ENCODE measurements at places on chromosomes 3 and 15.

GRCh38 chr15:70037292-70037640, 60.5 kb downstream of the TLE3 start:
- DNase-seq, result no peak

DNA sequence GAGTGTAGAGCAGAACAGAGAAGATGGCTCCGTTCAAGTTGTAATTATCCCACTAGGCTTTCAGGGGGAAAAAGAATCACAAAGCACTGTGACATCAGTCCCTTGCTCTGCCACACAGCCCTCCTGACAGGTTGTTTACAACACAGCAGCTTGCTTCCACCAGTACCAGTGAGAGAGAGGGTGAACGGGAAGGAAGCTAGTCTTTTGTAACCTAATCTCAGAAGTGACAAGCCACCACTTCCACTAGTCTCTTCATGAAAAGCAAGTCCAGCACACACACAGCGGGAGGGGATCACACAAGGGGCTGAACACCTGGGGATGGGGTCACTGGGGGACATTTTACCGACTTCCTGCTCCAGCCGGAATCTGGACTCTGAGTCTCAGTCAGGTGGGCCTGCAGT, 86.3 kb downstream of the FAM81A start:
- no peak for DNase-seq

GRCh38 chr3:22507709-22508108, 695.4 kb upstream of the UBE2E2 start:
- no peak for DNase-seq

GRCh38 chr3:66702126-66702525, 201.3 kb upstream of the LRIG1 start:
- peak; percentile 58 for DNase-seq

GRCh38 chr15:41577863-41578735, 19.1 kb downstream of the TYRO3 start:
- no peak for DNase-seq

- DNase-seq, result peak; percentile 19
Observed at GRCh38 chr3:18135060-18135814, 289.9 kb downstream of the SATB1 start.

GRCh38 chr15:99446565-99447496, 119.0 kb upstream of the MEF2A start:
- DNase-seq, result no peak

DNA sequence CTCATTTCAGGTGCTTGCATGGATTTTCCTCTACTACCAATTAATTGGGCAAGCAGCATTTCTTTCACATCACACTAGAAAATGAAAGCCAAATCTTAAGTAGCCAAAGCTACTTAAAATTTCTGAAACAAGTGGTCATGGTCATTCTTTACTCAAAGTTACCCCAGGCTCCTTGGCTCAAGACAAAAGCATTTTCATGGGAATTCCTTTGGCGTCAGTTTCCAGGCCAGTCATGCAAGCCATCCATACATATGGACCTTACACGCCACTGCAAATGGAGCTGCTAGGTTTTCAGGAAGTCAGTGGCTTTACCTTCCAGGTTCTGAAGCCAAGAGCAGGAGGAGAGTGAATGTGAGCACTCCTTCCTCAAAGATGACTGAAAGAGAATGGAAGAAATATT, 83.7 kb upstream of the IL12A start:
- DNase-seq, result no peak

- DNase-seq, result no peak
Observed at GRCh38 chr3:100455841-100456550, 36.4 kb upstream of the TMEM45A start.

GRCh38 chr15:100633763-100634075, 31.3 kb downstream of the ASB7 start:
- DNase-seq, result no peak

- no peak for DNase-seq
Observed at GRCh38 chr3:126107957-126108675, 24.2 kb upstream of the SLC41A3 start.

GRCh38 chr3:134810850-134811249, 15.8 kb downstream of the EPHB1 start:
- no peak for DNase-seq

DNA sequence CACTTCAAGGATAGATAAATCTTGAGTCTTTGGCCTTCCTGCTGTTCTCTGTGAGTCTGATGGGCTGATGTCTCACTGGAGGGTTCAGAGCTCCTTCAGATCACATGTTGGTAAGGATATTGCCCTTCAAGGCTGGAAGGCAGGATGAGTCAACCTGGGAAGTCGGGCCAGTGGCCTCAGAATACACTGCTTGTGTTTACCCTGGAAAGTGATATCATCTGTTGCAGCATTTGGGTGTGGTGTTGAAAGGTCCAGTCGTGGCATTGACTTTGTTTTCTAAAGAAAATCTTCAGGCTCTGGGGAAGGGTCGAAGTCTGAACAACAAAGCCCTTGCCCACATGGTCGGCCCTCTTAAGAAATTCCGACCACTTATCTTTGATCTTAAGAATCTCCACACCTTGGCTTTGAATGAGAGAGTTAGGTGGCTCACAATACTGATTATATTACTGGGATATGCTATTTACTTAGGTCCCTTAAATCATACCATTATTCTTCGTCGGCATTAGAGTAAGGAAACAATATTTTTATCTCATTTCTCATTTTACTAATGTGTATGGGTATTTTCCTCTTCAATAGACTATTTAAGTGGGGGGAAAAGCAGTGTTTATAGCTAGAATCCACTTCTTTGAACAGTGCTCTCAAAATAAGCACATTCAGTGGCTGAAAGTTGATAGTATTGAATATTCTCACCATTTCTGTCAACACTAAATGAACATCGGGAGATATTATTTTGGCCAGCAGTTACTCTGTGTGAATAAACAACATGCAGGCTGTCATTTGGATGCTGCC, 303.9 kb upstream of the RASGRP1 start:
- peak; percentile 94 for DNase-seq

DNA sequence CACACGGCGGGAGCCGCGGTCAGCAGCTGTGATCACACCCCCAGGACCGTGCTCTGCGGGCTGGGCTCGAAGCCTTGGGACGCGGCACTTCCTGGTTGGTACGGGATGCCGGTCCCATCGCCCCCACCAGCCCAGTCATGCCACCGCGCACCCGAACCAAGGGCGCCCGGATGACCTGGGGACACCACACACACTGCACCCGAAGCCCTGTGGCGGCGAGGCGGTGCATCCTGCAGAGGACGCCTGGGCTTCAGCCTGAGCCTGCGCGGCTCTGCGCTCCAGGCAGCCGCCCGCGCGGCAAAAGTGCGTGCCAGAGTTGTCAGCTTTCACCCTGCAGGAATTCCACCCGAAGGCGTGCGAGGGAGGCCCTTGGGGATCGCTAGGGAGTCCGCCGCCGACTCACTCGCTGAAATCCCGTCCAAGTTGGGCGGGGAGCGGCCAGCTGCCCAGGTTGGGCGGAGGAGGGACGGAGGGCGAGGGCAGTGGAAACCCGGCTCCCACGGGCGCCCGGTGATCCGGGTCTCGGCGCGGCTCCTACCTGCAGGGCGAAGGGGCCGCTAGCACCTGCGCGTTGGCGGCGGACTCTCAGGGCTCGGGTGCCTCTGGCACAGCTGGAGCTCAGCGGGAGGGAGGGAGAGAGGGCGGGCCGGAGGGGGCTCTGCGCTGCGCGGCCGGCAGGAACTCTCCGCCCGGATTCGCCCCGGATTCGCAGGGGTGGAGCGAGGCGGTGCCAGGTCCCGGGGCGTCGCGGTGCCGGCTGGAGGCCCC, at the start of gene PLD1:
Gene PLD1 (minus strand): TSS at position 623 of the 768 bp plus-strand sequence. CDS start 72,432 bp downstream, outside the sequence.
- peak; percentile 94 for DNase-seq

DNA sequence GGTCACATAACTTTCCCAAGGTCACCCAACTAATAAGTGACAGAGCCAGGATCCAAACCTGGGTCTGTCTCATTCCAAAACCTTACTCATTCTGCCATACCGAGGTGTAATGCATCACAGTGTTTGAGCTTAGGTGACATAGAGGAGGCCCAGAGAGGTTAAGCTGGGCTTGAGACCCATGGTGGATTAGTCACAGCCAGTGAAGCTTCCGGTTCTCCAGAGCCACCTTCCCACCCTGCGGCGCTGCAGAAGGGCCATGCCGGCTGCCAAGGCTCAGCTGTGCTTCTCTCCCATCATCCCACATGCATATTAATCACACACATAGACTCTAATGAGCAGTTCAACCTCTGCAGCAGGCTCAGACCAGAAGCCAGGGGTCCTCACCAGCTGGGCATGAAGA, 42.2 kb downstream of the SPSB4 start:
- DNase-seq, result peak; percentile 38

DNA sequence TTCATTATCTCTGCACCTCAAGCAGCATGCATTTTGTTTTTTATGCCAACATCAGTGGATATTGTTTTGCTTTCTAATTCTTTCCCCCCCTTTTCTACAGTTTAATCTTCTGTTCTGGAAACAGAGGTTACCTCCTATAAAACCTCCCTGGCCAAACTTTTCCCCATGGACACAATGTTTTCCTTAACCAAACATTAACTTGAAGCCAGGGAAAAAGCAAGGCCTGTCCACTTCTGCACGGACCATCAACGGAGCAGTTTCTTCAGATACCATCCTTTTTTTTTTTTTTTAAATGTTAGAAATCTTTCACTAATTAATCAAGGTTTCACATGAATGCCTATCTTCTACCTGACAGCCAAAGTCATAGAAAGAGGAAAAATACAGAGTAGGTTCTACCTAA, 127.0 kb downstream of the ADAMTS9 start:
- no peak for DNase-seq

- DNase-seq, result no peak
Observed at GRCh38 chr3:152284906-152285305, 16.2 kb downstream of the MBNL1 start.
